ENCODE measurements at places on chromosomes 12 and 14.

DNA sequence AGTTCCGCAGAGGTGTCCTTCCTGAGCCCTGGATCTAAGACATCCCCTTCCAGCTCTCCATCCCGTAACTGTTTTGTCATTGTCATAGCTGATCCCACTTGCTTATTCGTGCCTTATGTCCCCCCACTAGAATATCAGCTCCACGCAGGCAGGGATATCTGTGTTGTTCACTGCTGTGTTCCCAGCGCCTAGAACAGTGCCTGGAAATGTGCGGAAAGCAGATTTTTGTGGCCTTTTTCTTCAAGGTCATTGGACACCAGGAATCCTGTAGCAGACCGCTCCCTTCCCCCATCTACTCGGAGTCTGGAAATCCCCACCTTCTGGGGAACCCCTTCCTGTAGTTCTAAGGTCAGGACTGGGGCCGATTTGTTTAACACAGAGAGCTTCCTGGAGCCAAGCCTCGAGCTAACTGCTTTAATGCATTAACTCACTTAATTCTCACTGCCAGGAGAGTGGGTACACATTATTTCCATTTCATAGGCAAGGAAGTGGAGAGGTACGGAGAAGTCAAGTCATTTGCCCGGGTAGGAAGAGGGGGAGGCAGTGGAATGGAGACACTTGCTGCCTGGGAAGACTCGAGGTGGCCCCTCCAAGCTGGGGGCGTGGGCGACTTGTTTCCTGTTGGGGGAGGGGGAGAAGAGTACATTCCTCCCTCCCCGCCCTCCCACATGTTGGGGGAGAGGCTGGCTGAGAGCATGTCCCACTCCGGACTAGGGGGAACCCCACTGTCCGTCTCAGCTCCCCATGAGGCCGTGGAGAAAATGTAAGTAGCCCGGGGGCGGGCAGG is 1.2 kb upstream of the SH2B3 start:
- peak; percentile 57 for DNase-seq

- DNase-seq = no peak
Measured at GRCh38 chr12:78167510-78167909, 336.8 kb downstream of the NAV3 start.

DNA sequence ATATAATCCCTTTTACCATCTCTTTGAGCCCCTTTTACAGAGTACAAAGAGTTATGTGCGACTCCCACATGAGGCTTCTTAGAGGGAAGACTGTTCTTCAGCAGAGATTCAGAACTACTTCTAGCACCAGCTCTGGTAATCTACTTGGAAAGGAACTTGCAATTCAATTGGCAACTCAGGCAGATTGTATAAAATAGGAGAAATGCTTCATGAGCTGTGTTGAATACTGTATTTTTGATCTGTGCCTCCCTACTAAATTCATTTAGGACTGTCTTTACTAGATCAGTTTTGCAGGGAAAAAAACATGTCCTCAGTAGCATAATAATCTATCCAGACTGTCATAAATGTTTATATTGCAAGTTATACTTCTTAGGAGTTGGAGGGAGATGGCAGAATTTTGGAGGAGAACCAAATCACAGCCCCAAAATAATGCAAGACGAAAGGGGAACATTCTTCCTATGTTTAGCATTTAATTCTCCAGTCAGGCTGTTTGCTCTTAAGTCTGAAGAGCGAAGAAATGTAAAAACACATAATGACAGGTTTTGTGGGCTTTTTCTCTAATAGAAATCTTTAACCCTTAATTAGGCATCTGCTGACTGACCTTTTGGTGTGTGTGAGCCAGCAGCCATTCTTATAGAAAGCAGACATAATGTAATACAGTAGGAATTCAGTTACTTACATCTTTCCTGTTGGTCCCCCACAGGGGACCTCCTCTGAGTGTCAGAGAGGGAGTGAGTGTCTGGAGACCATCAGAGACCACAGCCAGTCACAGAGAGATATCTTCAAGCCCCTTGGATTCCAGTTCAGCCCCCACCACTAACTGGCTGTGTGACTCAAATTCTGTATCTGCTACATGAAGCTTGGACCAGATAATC is 3.9 kb downstream of the ANO4 start:
- DNase-seq = no peak

DNA sequence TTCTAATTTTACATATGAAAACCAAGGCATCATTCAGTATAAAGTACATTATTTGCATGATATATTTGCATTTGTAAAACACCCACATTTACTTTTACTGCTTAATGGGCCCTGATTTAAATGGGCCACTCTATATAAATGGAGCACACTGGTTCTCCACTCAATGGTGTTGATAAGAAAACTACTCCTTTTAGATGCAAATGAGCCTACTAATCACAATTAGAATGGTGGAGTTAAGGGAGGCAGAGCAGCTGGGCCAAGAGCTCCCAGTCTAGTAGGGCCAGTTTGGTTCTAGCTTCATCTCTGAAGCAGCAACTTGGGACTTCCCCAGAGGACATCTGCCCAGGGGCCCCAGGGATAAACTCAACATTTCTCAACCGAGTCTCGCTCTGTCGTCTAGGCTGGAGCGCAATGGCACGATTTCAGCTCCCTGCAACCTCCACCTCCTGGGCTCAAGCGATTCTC is 120.7 kb downstream of the FOXN3 start:
- no peak for DNase-seq

- DNase-seq = no peak
Measured at GRCh38 chr12:88529531-88530488, 50.5 kb downstream of the KITLG start.

DNA sequence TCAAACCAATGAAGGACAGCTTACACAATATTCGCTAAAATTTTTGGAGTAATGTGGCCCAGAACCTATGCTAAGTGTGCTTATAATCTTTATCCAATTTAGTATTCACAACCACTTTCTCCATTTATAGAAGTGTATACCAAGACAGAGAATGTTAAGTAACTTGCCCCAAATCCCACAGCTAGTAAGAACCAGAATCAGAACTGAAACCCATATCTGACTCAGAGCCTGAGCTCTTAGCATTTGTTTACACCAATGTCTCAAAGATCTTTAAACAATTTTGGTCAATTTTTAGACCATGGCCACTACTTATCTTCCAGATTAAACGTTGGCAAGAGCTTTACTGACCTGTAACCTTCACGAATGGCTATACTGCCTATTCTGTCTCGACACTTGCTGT is 53.0 kb downstream of the PAPLN start:
- no peak for DNase-seq

GRCh38 chr12:32603858-32604257 is 75.2 kb upstream of the DNM1L start:
- DNase-seq = no peak

GRCh38 chr14:65228436-65228835 is 126.1 kb upstream of the MAX start:
- no peak for DNase-seq

DNA sequence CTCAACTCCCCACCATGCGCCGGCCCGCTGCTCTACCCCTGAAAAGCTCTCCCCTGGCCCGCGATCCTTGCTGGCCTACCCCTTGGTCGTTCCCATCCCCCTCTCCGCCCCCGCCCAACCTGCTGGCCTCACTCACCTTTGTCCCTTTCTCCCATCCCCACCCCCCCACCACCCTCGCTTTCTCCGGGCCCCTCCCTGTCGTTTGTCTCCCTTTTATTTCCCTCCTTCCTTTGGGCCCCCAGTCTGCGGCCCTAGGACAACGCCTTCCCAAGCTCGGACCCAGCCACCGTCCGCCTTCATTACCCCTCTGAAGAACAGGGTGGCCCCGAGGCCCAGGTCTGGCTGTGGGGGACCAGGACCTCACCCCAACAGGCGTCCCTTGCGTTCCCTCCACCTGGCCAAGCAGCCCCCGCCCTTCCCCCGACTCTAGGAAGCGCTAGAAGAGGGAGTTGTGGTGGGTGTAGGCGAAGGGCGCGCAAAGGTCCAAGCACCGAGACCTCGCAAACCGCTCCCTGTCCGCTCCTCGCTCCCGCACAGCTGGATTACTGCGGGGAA is 6.9 kb upstream of the SLC7A7 start:
- DNase-seq = no peak

DNA sequence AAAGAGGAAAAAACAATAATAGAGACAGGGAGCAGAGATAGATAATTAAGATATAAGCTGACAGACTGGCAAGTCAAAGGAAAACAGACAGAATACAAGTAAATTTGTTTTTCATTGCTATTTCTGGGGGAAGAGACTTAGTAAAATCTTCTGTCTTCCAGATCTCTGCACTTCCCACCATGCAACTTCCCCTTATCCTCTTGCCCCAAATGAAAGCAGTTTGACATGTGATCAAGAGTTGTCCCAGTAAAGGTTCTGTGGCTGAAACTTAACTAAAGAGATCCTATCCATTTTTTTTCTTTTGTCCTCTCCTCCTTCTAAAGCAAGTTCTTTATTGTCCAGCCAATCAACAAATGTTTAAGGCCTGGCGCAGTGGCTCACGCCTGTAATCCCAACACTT is 1.5 kb upstream of the MLF2 start:
- DNase-seq = no peak

DNA sequence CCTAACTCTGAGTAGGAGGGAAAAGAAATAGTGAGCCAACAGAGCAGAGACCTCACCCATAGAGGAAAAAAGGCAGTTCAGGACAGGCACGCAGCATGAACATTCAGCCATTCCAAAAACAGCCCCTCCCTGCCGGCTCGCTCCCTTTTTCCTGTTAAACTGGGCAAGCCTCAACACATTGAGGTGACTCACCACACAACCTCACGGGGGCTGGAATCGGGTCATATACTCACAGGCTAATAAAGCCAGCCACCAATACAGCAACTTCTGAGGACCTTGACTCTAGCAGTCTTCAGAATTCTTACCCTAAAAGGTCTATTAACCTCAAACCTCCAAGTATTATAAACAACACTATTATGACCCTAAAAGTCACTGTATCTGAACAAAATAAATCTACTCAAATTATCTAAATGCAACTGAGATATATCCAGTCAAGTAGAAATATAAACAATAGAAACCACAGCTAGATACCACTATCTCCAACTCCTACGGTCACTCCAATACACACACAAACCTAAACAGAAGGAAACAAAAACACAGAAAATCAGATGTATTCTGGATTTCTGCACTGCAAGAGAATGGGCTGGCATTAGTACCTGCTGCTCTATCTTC is 6.3 kb downstream of the YBX3 start:
- no peak for DNase-seq

DNA sequence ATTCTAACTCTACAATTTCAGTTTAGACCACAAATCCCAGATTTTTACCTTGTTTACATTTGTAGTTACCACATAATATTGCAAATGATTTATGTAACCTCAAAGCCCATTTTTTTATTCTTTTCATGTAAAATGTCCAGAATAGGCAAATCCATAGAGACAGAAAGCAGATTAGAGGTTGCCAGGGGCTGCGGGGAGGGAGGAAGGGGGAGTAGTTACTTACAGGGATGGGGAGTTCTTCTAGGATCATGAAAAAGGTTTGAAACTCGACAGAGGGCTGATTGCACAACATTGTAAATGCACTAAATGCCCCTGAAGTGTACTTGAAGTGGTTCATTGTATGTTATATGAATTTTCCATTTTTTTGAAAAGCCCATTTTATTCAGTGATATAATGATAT is 66.5 kb downstream of the PPP2R5C start:
- no peak for DNase-seq

DNA sequence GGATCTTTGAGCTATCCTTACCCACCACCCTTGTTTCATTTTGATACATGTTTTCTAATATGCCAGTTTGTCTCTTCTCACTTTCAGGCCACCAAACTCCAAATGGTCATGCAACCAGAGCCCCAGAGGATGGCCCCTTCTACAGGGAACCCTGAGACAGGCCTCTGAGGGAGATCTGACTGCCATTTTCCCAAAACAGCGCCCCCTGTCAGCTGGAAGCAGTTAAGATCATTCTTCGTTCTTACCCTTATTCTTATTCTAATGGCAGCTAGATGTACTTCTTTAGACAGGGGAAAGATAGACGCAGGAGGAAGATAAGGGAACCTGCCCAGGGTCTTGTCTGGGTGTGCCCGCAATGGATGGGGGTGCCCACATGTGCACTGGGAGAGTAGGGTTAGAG is 38.4 kb downstream of the C12orf56 start:
- DNase-seq = no peak

DNA sequence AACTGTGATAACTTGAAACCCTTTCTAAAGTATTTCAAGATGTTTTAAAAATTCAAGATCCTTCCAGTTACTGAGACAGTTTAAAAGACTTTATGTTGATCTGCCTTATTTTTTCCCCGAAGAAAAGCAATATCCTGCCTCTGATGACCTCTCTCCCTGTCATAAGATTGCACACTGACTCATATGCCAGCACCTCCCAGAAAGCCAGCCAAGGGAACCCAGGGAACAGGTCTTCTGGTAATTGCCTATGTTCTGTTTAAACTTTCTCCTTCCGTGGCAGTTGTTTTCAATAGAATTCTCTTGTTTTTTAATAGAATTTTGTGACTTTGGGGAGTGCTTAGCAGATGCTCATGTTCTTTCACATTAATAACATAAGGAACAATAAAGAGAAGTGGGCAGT is 300.2 kb upstream of the PRKD1 start:
- no peak for DNase-seq

GRCh38 chr12:3464561-3464960 is 26.4 kb upstream of the PRMT8 start:
- DNase-seq = no peak

DNA sequence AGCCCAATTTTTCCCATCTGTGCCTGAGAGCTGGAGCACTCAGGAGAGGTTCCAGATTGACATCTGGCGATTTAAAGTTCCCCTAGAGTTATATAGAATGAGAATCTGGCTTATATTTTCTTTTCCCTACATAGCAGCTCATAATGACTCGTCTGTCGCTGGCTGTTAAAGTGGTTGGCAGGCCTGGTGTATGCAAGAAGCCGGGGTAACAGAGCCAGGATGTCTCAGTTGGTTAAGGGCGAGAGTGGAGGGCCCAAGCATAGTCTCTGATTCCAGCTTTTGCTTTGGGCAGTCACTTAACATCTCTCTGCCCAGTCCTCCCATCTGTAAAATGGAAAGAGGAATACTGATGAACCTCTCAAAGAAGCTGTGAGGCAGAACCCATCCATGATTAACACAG is 751.6 kb downstream of the NOVA1 start:
- DNase-seq = no peak

DNA sequence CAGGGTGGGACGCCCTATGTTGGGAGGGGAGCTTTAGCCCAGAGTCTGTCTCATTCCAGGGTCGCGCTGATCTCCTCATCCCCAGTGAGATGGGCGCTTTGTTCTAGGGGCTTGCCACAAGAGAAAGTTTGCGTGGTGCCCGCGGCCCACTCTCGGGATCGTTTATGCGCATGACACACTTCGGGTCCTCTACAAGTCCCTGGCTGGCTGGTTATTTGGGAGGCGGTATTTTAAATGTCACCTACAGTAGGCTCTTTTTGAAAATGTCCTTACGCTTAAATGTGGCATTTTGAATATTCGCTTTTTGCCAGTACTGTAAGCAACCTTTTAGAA is 541 bp downstream of the GOLT1B start:
- DNase-seq = peak; percentile 6

All from stimulated activated CD4-positive, alpha-beta T cell treated with anti-CD3 and anti-CD28 coated beads, TNF-alpha, amount 100 ng/mL, for 4 hours (primary cell).